C1 segment of cervical spinal cord (tissue), 14 donors: ENCODE measurements at places on chromosomes 1 and 21.
A peak's percentile ranks its signal among the peaks of the same experiment; 100 is the strongest.

DNA sequence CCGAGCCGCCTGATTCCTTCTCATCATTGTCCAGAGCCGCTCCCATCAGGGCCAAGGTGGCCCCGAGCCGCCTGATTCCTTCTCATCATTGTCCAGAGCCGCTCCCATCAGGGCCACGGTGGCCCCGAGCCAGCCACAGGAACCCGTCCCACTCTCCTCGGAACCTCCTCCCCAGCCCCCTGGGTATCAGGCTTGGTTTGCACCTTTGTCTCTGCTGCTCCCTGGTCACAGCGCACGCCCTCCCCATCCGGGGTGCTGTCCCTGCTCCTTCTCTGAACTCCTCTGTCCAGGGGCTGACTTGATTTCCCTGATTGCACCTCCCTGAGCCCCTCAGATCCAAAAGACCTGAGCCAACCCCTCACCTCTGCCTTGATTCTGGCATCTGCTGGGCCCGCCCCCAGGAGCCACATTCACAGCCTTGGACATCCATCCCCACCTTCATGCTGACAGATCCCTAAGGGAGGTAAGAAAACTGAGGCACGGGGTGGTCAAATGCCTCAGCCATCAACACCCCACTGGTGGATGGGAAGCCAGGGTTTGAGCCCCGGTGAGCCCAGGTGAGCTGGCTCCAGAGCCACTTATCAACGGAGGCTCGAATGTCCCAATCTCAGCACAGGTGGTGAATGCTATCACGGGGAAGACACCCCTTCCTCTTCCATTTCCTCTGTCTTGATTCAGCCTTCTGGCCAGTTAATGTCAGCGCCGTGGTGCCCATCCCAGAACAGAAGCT lies 25.6 kb upstream of the COL18A1 start:
- no peak for DNase-seq

- no peak for DNase-seq
Measured at GRCh38 chr1:72911656-72912055, 629.3 kb upstream of the NEGR1 start.

- no peak for DNase-seq
Measured at GRCh38 chr1:48356901-48357300, 115.1 kb downstream of the SPATA6 start.

- peak; percentile 20 for DNase-seq
Measured at GRCh38 chr1:151472856-151473731, 13.8 kb upstream of the POGZ start.

- no peak for DNase-seq
Measured at GRCh38 chr1:151581451-151581850, 30.4 kb upstream of the SNX27 start.

DNA sequence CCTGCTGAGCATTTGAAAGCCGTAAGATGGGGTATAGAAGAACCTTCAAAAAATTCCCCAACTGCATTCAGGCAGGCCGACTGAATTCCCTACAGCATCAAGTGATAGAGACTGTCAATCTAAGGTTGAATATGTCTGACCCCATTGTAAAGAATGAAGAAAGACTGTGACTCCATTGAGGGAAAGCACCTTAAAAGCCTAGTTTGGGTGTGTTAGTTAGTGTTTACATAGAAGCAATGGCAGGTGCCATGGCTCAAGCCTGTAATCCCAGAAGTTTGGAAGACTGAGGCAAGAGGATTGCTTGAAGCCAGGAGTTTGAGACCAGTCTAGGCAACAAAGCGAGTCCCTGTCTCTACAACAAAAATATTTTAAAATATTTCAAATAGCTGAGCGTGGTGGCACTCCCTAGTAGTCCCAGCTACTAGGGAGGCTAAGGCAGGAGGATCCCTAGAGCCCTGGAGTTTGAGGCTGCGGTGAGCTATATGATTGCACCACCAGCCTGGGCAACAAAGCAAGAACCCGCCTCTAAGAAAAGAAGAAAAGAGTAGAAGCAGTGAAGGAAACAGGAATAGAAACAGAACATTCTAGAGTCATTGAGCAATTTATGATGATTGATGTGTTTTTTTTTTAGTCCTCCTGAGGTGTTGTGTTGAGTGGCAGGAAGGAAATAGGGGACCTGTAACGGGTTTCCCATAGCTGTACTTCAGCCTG lies 15.4 kb downstream of the POLR3GL start:
- DNase-seq: no peak

DNA sequence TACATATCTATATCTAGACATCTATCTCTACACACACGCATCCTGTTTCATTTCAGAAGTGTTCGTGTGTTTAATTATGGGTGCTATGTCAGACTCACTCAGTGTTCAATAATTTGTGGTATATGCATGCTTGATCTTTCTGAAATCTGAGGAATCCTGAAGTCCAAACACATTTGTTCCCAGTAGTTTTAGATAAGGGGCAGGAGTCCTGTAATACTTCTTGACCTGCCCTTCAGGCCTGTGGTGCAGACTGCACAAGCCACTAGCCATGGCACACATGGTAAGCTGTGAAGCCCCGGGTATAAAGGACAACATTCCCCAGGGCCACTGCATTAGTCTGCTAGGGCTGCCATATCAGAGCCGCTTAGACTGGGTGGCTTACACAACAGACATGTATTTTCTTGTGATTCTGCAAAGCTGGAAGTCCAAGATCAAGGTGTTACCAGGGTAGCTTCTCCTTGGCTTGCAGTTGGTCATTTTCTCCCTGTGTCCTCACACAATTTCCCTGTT lies 267.2 kb downstream of the RHOU start:
- DNase-seq: no peak

DNA sequence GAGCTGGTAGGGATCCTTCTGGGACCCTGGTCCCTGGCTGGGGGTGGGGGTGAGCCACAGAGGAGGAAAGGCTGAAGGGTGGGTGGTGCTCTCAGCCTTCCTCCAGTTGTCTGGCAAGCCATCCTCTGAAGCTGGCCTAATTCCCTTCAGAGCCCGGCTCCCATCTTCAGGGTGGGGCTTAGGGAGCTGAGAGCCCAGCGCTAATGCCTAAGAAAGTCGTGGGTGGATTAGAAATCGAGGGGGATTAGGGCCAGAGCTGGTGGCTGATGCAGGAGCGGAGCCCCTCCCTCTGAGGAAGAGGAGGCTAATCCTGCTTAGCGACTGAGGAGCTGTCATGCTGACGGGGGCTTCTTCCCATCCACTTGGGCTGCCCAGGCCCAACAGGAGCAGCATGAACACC lies 30.8 kb upstream of the DMBX1 start:
- no peak for DNase-seq

DNA sequence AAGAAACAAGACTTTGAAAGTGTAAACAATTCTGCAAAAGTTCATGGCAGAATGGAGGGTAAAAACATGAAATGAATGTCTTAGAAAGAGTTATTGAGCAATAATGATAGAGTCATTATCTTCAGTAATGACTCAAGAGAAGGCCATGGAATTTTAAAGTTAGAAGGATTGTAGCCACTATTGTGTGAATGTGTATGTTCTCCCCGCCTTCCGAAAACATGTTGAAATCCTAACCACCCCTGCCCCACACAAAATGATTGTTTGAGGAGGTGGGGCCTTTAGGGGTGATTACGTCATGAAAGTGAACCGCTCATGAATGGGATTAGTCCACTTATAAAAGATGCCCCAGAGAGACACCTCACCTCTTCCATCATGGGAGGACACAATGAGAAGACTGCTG lies 93.8 kb upstream of the CCDC190 start:
- DNase-seq: no peak

- DNase-seq: no peak
Measured at GRCh38 chr1:176539018-176539417, 76.0 kb downstream of the PAPPA2 start.

GRCh38 chr1:92820551-92820950 lies 11.3 kb upstream of the RPL5 start:
- DNase-seq: no peak

- no peak for DNase-seq
Measured at GRCh38 chr1:212255705-212256307, 29.4 kb upstream of the PPP2R5A start.

DNA sequence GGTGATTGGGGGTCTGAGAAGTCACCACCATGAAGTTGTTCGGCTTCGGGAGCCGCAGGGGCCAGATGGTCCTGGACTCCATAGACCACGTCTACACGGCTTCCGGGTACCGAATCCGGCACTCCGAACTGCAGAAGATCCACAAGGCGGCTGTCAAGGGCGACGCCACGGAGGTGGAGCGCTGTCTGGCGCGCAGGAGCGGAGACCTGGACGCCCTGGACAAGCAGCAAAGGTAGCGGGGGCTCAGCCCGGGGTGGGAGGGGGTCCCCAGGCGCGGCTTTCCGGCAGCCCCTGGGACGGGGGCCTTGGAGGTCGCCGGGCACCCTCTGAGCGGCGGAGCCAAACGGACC lies 146.5 kb downstream of the LIPI start:
- DNase-seq: no peak

DNA sequence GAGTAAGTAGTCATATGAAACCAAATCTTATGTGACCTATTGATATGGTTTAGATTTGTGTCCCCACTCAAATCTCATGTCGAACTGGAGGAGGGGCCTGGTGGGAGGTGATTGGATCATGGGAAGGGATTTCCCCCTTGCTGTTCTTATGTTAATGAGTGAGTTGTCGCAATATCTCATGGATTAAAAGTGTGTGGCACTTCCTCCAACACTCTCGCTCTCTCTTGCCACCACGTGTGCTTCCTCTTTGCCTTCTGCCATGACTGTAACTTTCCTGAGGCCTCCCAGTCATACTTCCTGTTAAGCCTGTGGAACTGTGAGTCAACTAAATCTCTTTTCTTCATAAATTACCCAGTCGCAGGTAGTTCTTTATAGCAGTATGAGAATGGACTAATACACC lies 241.2 kb downstream of the RGS7 start:
- DNase-seq: no peak

DNA sequence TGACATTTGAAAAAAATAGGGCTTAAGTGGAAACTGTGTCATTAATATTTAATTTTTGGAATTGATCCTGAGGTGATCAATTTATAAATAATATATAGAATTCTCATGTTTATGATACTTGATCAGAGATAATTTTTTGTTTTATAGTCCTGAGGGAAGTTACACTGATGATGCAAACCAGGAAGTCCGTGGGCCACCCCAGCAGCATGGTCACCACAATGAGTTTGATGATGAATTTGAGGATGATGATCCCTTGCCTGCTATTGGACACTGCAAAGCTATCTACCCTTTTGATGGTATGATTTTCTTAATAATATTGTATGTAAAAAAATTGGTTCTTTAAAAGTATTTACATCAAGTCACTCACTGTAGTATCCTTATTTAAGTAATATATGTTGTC lies 101.2 kb downstream of the FNBP1L start:
- no peak for DNase-seq

DNA sequence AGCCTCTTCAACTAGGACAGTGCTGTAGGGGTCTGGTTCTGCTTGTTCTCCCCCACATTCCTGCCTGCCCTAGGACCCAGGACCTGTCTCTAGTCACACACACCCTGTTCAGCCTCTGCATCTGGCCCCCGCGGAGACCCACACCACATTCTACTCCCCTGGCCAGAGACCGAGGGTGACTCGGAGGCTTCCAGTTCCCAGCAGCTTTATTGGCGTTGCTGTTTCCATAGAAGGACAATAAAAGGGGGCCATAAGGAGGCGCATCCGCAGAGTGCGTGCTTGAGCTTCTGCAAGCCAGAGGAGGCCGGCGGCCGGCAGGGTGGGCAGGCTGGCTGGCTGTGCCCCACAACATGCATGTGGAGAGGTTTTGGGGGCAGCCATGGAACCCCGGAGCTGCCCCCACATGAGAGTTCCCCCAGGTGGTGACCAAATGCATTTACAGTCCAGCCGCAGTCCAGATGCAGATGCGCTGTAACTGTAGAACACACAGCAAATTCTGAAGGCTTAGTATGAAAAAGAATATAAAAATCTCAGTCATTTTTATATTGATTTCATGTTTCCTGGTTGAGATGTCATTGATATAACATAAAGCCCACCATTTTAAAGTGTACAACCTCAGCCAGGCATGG lies 52.4 kb downstream of the PDE9A start:
- no peak for DNase-seq

GRCh38 chr21:38123626-38124025 lies 133.2 kb upstream of the KCNJ15 start:
- no peak for DNase-seq

DNA sequence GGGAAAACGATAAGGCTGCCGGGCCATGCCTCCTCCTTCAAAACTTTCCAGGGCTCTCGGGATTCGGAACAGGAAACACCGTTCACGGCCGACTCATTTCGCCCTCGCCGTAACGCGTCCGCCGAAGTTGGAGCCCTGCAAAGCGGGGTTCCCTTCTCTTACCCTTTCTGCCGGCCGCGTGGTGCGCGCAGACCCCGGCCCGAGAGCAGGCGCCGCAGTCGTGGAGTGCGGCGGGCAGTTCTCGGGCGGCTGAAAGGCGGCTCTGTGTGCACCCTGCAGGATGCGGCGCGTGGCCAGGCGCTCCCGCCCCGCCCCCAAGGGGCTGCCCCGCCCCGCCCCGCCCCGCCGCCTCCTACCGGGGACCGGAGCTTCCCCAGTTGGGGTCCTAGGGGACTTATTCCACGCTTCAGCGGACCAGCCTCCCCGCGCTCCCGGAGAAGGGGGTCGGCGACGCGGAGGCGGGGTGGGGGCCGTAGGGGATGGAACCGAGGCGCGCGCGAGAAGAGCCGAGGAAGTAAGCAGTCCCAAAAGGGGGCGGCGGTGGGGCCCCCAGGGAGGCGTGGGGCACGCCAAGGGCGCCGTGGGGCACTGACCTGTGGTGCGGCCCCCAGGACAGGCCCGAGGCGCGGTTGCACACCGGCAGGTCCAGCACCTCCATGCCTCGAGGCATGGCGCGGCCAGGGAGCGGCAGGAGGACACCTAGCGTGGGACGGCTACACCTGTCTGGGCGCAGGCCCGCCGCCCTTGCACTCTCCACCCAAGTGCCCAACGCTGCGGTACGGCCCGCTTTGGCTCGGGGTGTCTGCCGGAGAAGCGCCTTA lies at the start of gene MCOLN2:
TSS of gene MCOLN2 (minus strand) at position 268 of the 821 bp plus-strand sequence. CDS start at position 27, 241 bp downstream.
- peak; percentile 12 for DNase-seq

- DNase-seq: no peak
Measured at GRCh38 chr1:36613721-36614120, 131.0 kb upstream of the CSF3R start.

DNA sequence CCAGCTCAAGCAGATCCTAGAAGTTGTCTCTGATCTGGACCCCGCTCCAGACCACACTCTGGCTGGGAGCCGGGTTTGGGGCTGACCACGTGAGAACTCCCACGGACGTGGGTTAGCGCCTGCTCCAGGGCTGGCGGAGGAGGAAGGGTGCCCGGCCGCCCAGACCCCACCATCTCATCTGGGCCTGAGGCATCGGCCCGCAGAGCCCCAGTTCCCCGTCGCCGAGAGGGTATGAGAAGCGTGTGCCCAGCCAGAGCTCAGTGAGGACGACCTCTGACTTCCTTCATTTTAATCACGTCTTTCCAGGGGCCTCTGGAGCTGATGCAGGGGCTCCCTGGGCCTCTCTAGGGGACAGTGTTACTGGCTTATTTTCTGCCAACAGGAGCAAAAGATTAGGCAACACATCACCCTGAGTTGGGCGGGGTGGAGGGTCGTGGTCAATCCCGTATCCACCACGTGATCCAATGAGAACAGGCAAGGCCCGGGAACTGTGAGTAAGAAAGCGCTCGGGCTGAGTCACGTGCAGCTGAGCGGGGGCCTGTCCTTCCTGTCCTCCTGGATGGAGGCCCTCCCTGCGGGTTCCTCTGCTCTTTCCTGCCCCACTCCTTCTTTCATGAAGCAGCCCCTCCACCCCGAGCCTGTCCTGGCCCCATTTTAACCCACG lies 81.1 kb downstream of the SIK1 start:
- no peak for DNase-seq
